ENCODE measurements at places on chromosomes 7 and 10.

DNA sequence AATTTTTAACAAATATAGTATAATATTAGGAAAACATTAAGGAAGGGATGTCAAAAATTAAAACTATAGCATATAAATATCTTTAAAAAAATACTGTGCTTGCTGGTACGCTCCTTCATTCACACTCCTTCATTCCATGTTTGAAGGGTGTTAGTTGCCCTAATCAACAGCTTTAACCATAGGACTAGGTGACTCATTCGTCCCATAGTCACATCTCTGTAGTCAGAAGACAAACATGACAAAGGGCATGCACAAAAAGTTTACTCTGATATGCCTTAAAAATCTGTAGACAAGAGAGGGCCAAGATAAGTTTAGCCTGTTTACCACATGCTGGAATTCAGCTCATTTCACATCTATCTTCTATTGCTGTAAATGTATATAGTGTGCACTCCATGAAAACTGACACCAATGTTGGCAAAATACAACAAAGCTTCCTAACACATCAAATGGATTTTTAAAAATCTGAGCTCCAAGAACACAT, 646 bp downstream of the FAM13C start:
- no peak for DNase-seq

- no peak for DNase-seq
Observed at GRCh38 chr7:117114272-117114671, 161.0 kb downstream of the ST7 start.

GRCh38 chr7:10346032-10346431, 627.6 kb upstream of the PHF14 start:
- DNase-seq: no peak

DNA sequence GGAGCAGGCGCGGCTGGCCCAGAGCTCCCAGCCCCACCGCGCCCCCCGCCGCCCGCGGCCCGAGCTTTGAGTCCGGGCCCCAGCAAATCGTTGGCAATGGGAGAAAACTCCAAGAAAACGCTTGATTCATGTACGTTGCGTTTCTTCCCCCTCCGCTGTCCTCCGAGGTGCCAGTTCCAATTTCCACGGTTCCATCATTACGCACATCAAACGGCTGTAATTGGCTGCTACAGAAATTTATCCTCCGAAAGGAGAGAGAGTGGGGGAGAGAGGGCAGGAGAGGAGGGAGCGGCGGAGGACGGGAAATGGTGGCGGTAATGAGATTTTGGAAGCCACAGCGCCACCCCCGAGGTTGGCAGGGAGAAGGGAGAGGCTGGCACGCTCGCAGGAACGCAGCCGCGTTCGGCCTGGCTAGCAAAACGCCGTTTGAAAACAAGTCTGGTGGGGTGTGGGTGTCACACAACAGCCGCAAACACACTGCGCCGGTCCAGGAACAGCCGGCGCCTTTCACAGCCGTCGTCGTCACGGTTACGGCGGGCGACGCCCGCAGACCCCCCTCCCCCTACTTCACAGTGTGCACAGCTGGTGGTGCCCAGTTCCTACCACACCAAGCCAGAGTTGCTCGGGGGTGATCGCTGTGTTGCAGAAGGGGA, 57.5 kb downstream of the UNCX start:
- DNase-seq: peak; percentile 13

- no peak for DNase-seq
Observed at GRCh38 chr10:3740157-3740871, 44.7 kb downstream of the KLF6 start.

GRCh38 chr7:26620352-26620751, 244.0 kb downstream of the SKAP2 start:
- no peak for DNase-seq

- no peak for DNase-seq
Observed at GRCh38 chr7:44962483-44963251, 16.1 kb downstream of the MYO1G start.

- DNase-seq: no peak
Observed at GRCh38 chr7:114212721-114213429, 201.7 kb upstream of the FOXP2 start.

DNA sequence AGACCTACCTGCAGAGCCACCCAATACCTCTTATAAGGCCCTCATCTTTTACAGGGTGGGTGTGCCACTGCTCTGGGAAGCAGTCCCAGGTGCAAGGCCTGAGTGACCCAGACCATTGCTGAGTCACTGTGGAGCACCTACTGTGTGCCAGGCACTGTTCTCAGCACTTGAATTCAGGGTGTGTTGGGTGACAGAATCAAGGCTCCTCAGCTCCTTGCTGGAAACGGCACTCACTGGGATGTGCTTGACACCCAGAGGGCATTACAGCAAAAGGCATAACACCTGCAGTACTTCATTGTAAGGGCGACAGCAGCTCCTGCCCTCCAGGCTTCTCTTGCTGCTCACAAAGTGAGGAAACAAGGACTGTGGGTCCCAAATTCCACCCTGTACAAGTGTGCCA, 7.1 kb downstream of the CAMK2B start:
- DNase-seq: no peak

GRCh38 chr7:150964593-150965111, 13.5 kb downstream of the KCNH2 start:
- DNase-seq: no peak

DNA sequence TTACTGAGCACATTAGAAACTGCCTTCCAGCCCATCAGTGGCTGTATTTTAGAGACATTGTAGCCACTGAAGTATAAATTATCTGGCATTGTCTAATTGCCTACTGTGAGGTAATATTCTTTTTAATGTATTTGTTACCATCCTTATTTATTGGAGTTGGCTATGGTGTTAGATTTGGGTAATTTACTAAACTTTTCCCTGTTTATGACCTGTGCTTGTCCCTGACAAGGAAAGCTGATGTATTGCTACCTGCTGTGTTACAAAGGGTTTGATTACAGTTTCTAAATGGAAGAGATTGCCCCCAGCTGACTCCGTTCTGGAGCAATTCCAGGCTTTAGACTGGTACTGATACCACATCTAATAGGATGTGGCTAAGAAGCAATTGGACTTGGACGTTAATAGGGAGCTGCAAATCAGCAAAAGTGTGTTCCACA, 12.3 kb upstream of the ASCC1 start:
- DNase-seq: no peak

- no peak for DNase-seq
Observed at GRCh38 chr10:95284807-95285206, 6.0 kb downstream of the PDLIM1 start.

Data from stimulated activated naive CD4-positive, alpha-beta T cell (primary cell).